Activated CD4-positive, alpha-beta T cell treated with anti-CD3 and anti-CD28 coated beads, Interleukin-2, amount 10 ng/mL, durations not matched to agents 24 days and 14 days (primary cell): ENCODE measurements at places on chromosomes 5 and 9.

DNA sequence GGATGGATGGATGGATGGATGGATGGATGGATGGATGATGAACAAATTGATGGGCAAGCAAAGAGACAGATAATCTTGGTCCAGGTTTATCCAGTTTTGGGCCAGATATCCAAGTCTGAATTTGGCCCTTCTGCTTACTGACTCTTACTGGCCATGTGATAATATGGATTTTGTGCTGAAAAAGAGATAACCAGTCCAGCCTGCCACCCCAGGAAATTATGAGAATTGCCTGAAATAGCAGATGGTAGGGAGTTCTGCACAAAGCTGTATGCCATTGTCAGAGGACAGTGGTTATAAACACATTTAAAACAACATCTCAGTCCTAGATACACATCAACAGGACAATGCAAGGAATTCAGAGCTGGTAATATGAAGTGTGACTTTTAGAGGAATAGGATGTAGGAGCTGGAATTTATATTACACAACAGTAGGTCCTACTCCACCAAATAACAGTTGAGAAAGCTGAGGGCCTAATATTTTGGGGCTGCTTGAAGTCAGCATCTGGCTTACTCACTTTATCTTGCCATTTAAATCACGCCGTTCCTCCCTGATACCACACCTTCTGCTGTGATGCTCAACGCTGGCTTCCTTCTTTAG, 9.0 kb upstream of the FAT2 start:
- no peak for DNase-seq

DNA sequence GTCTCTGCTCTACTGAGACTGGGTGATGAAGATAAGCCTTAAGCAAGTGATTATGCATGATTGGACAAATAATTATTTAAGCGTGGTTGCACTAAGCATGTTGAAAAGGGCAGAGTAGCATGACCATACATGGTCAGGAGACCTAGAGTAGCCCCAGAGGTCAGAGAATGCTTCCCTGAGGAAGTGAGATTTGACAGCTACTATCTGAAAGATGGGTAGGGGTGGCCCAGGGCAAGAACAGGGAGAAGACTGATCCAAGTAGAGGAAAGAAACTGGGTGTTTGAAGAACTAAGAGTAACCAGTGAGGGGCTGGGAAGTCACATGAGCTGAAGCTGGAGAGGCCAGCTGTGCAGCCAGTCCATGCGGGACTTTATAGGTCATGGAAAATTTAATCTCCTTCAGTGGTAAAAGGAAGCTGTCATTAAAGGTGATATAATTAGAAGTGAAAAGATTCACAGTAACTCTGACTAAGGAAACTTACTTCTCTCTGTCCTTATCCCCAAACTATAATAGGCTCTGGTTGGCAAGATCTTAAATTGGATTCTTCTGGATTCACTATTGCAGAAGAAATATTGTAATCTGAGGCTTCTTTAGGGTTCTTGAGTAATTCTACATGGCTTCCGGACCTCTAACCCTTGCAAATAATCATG, 35.2 kb downstream of the YIPF5 start:
- no peak for DNase-seq

GRCh38 chr5:175448276-175448675, 4.3 kb upstream of the DRD1 start:
- DNase-seq: no peak

GRCh38 chr5:125298746-125299379, 552.4 kb upstream of the ZNF608 start:
- no peak for DNase-seq

GRCh38 chr9:130119519-130120298, 52.5 kb upstream of the NCS1 start:
- DNase-seq: no peak

DNA sequence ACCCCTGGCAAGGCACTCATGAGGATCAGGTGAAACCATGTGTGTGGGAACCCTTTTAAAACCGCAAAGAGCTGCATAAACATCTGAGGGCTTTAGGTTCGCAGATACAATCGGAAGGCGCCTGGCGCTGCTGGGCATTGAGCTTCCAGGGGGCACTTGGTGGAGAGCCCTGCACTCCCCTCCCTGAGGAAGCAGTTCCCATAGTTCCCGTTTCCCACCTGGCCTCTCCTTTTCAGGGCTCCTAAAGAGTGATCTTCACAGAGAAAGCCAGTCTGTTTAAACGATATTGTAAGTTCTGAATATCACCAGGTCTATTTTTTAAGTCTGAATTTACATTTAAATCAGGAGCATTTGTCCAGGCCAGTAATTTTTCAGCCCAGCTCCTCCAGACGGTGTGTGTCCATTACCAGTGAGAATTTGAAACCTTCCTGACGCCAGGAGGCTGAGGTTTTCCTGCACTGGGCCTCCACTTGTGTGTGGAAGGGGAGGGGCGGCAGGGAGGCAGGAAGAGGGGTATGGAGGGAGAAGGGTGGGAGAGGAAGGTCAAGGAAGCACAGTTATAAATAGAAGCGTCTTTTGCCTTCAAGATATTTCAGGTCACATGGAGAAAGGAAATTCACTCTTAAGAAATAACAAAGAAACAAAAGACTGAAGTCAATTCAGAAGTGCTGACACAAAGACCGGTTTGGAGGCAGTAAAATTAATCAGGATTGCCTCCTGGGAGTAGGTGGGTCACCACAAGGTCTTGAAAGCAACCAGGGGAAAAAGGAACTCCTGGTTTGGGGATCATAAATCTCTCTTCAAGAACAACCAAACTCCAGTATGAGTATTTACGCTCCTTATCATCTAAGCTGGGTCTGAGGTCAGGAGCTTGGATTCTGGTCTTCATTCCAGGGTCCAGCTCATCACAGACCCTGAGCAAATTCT, 14.3 kb upstream of the MGAT1 start:
- peak; percentile 64 for DNase-seq
